ENCODE measurements at places on chromosomes 3 and 15. TPM values are rescaled to one million over a fixed set of nuclear protein-coding genes. Genes with fewer than 3 reads are reported as not detected.

The C3orf22 gene
- total RNA-seq = not detected

The MYH15 gene
- 0.72 TPM for total RNA-seq

The TOPAZ1 gene
- not detected for total RNA-seq

The DAZL gene
- total RNA-seq = not detected

The CAND2 gene
- total RNA-seq = 67.2 TPM

Data from heart left ventricle (tissue), 16 donors.